ENCODE measurements at places on chromosomes 16 and 17.

- no peaks in the 10 kb centered on the region for H3K4me1 ChIP-seq
- no peaks in the 10 kb centered on the region for H3K27me3 ChIP-seq
- H3K27ac ChIP-seq: no peak overlapping the region
- no peak for DNase-seq
Observed at GRCh38 chr17:80920441-80920840, 71.2 kb upstream of the CHMP6 start.

- DNase-seq: peak; percentile 57
- peaks cover 7% of the 10 kb centered on the region for H3K4me1 ChIP-seq
- H3K36me3 ChIP-seq: no peaks in the 10 kb centered on the region
- H3K27ac ChIP-seq: peak overlapping the region; percentile 40
- no peak overlapping the region for H3K4me3 ChIP-seq
Observed at GRCh38 chr17:34235389-34236028, 19.6 kb upstream of the CCL2 start.

DNA sequence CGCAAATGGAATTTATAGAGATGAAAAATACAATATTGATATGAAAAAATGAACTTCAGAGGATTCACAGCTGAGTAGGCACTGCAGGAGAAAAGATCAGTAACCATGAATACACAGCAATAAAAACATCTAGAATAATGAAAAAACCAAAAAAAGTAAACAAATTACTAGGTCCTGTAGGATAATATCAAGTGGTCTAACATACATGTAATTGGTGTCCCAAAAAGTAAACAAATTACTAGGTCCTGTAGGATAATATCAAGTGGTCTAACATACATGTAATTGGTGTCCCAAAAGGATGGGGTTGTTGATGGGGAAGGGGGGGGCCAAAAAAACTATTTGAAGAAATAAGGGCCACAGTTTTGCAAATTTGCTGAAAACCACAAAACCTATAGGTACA is 43.4 kb downstream of the ZNF18 start:
- H3K27ac ChIP-seq: no peak overlapping the region
- no peaks in the 10 kb centered on the region for H3K4me1 ChIP-seq
- peaks cover 2% of the 10 kb centered on the region for H3K36me3 ChIP-seq
- no peaks in the 10 kb centered on the region for H3K27me3 ChIP-seq

- H3K4me3 ChIP-seq: no peak overlapping the region
- no peak overlapping the region for H3K27ac ChIP-seq
- H3K4me1 ChIP-seq: no peaks in the 10 kb centered on the region
- no peaks in the 10 kb centered on the region for H3K36me3 ChIP-seq
Observed at GRCh38 chr16:51390877-51391276, 239.8 kb upstream of the SALL1 start.

DNA sequence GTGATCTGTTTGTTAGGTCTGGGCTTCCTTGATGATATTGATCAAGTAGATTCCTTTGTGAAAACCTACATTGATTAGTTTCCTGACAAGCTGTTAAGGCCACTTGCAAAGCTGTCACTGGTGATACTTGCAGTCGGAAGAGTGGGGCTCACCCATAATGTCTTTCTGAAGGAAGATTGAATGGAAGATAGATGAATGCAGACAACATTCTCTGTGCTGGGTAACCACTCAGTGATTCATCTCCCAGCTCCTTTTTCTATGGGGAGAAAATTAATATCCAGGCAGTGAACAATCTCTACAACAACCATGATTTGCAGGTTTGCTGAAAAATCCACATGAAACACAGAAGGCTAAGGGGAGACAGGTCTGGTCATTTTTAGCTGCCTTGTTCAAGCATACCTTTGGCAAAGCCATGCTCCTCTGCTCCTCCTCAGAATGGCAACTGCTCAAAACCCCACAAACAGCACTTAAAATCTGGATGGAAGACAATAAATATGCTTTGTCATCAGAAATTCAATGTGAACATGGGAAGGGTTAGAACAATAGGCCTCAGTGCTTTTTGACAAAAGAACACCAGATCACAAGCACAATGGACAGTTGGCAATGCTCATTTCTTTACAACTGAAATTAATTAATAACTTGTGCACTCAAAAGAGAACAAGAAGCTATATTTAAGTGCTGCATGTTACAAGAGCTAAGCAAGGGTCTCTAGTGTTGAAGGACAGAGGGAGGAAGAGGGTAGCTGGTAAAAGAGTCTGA is 495.4 kb downstream of the TOX3 start:
- no peaks in the 10 kb centered on the region for H3K4me1 ChIP-seq
- H3K27me3 ChIP-seq: no peaks in the 10 kb centered on the region
- H3K27ac ChIP-seq: no peak overlapping the region
- no peak for DNase-seq
- H3K4me3 ChIP-seq: no peak overlapping the region
